ENCODE measurements at places on chromosomes 4 and X.

DNA sequence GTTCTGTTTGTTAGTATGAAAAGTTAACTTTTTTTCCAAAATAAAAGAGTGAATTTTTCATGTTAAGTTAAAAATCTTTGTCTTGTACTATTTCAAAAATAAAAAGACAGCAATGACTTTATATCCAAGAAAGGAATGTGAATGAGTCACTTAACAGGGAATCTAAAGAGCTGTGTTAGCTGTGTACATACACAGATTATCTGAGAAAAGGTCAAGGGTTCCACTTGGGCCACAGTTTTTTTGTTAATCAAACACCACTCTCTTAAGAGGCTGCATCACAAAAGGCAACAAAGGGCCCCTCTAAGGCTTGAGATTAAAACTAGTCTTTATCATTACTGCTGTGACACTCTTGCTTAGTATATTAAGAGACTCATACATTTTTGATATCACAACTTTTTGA, 82.1 kb downstream of the FIP1L1 start:
- DNase-seq, result no peak

DNA sequence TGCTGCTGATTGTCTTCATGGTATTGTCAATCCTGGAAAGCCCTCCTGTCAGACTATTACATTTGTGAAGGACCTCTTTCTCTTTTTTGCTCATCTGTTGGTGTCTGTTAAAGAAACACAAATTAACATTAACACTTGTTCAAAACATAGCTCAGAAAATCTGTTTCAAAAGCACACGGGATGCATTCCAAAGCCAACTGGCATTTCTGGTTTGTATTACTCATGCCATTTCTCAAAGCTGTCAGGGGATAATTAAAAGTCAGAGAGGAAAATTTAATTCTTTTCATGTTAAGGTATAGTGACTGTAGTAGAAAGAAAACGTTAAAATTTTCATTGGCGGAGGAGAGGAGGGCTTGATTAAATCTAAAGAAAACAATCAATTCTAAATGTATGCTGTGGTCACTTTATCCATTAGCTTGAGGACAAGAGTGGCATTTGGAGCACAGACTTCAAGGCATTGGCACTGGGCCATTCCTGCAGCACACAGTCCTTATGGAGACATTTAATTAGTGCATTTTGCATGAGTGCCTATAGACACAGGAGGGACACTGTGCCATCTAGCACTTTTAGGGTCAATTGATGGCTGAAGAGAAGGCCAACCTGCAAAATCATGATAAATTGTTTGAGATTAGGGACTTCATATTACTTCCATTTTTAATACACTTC, 21.2 kb upstream of the GLRA2 start:
- no peak for DNase-seq

GRCh38 chr4:116070283-116070682, 956.9 kb upstream of the NDST4 start:
- no peak for DNase-seq

DNA sequence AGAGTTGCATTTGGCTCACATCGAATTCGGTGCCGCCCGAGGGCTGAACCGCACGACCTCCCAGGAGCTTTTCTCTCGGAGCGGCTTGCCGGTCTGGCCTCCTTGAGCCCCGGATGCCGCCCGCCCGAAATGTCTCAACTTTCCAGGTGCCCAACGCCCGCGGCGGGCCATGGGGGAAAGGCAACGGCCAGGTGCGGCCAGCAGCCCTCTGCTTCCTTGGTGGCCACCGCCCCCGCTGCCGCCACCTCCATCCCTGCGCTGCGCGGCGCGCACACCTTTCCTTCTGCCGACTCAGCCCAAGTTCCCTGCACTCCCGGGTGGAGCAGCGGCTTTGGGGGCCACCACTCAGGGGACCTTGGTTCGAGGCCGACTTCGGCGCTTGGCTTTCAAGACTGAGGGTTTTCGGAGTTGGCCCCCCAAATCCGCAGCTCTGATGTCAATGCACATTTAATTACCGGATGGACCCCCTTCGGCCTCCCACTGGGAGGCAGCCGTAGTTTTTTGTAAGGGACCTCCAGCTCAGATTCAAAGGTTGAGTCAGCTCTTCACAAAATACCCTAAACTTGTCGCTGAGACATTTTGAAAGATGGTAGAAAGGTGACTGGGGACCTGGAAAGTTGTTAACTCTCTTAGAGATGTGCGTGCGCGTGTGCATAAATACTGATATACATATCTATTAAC, 1.1 kb downstream of the AFF2 start:
- no peak for DNase-seq

GRCh38 chrX:23100826-23101225, 101.1 kb downstream of the DDX53 start:
- no peak for DNase-seq

GRCh38 chrX:112341598-112341997, 259.0 kb upstream of the TRPC5 start:
- DNase-seq, result no peak

DNA sequence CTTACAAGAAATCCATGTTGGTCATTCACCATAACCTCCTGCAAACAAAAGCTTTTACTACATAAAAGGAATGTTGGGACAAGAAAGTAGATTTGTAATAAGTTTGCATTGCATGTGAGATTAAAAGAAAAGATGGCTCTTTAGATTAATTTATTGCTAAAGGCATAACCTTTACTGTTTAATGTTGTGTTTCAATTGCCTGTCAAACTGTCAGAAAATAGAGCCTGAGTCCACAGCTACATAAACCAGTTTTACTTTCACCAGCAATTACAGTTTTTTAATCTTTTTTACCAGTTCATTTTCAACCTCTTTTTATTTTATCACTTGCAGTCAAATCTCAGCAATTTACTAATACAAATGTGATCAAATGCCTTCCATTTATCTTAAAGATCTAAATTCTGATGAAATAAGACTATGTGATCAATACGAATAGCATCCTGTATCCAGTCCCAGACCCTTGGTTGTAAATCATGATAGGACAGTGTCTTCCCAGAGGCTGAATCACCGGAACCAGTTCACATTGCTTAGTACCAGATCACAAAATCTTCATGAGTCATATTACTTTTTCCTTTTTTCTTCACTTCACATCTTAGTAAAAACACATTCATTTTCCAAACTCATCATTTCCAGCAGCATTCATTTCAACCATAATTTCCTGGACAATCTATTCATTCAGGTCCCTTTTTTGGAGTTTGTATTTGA, 95.4 kb upstream of the FRG1 start:
- no peak for DNase-seq

DNA sequence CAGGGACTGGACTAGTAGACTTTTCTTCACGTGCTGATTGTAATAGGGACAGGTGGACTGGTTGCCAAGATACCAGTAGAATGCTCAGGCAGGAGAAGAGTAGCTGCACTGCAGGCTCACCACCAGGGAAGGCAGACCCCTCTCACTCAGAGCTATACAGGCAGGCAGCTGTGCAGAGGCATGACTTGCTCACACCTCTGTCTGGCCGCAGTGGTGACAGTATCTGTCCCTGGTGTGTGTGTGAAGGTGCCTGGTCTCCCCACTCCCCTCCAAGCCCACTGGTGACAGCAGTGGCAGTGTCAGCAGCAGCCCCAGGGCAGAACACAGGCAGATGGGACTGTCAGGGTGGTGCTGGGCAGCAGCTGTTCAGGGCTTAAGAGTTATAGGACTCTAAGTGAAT, 140.7 kb downstream of the RPS6KA6 start:
- no peak for DNase-seq

DNA sequence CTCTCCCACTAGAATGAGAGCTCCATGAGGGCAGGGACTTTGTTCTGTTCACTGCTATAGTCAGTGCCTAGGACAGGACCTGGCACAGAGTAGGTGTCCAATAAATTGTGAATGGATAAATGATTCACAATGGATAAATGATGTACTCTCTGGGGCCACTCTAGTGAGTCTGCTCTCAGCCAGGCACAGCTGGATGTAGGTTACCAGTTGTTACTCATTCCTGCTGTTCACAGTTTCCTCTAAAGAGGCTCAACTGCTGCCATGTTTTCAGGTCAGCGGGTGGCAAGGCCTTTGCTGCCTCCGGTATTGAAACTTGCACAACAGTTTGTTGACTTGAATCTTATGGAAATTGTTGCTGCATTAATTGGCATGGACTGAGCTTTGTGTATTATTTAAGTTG, 99.1 kb downstream of the NHSL2 start:
- DNase-seq, result no peak

DNA sequence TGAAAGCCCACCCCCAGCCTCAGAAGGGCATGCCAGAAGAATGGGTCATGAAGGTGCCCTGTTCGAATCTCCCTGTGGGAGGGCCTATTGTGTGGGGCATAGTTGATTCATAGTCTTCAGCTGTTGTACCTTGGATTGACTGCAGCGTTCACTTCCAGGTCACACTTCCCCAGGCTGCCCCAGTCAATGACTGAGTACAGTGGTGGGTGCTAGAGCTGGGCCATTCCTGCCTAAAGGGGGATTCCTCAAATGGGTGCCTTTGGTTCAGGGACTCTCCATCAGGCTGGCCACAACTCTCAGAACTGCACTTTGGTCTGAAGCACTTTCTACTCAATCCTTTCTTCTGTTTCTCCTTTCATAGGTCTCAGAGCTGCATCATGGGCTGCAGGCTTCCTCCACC, 35.0 kb upstream of the RASGEF1B start:
- no peak for DNase-seq

- no peak for DNase-seq
These were observed 52.1 kb downstream of the NDST3 start for GRCh38 chr4:118086344-118086743.

DNA sequence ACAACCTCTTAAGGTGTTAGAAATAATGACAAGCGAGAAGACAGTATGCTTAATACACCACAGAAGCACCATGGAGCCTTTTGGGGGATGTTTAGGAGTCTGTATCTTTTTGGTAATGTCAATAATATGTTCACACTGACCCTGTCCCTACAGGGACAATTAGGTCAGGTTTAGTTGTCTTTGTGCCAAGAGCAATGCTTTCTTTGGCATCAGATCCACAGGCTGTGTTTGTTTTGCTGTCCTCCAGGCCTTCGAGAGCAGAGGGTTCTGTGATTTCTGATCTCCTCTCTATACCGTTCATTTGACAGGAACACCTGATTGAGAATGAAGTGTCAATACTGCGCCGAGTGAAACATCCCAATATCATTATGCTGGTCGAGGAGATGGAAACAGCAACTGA, 153.8 kb downstream of the DCLK2 start:
- no peak for DNase-seq

GRCh38 chr4:8540586-8540985, 39.6 kb upstream of the GPR78 start:
- DNase-seq, result no peak

DNA sequence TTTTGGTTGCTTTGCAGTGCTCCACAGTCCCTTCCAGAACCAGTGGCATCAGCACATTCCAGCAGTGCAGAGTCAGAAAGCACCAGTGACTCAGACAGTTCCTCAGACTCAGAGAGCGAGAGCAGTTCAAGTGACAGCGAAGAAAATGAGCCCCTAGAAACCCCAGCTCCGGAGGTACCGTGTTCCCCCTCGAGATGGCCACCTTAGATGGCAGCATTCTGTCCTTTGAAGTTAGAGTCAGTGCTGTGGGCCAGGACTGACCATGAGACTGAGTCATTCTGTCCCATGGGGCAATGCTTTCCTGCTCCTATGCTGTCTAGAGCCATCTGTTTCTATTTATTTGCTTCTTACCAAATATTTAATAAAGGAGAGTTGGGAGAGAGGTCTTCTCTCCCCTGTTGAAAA, 112.3 kb downstream of the KLHL8 start:
- no peak for DNase-seq

GRCh38 chrX:45322382-45322781, 121.7 kb upstream of the DIPK2B start:
- no peak for DNase-seq

GRCh38 chr4:84407554-84408407, 91.3 kb downstream of the NKX6-1 start:
- no peak for DNase-seq

DNA sequence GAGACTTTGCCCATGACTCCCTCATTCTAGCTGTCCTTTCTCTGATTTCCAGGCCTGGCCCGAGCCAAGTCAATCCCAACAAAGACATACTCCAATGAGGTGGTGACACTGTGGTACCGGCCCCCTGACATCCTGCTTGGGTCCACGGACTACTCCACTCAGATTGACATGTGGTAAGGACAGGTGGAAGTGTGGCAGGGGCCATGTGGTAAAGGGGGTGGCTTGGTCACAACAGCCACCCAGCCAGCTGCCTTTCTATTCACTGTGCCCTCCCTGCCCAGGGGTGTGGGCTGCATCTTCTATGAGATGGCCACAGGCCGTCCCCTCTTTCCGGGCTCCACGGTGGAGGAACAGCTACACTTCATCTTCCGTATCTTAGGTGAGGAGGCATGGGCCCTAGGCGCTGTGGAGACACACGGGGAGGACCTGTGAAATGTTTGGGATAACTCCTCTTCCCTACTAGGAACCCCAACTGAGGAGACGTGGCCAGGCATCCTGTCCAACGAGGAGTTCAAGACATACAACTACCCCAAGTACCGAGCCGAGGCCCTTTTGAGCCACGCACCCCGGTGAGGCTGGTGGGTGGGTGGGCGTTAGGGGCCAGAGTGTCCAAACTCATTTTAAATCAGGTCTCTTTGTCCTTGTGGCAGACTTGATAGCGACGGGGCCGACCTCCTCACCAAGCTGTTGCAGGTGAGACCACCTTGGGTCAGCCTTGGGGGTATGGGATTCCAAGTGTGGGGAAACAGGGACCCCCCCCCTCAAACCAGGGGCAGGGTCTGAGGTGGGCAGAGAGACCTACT, 6.1 kb upstream of the USP11 start:
- no peak for DNase-seq

GRCh38 chr4:151835467-151835866, 74.7 kb upstream of the GATB start:
- DNase-seq, result no peak

DNA sequence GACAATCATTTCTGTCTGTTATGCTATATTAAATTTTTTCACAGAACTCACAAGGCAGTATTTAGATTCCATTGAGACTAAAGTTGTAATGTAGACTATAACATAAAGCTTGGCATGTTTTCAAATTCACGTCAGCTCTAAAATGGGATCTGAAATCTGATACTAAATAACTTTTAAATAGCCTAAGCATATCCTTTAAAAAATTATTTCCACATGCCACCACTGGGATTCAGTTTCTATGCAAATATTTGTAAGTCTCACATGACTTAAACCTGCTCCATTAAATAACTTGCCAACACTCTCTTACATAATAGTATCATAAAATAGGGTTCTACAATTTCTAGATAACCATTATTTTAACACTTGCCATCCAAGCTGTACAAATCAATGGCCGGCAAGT, 32.4 kb downstream of the KLHL8 start:
- DNase-seq, result no peak

- no peak for DNase-seq
These were observed 79.3 kb downstream of the FBXW7 start for GRCh38 chr4:152456609-152457008.

GRCh38 chr4:42454755-42455420, 57.6 kb downstream of the SHISA3 start:
- no peak for DNase-seq

GRCh38 chr4:42271096-42271495, 118.6 kb upstream of the BEND4 start:
- no peak for DNase-seq

GRCh38 chr4:25233194-25233593, 639 bp upstream of the PI4K2B start:
- DNase-seq, result no peak

Data from NCI-H774 (cell line).